Stimulated activated CD8-positive, alpha-beta memory T cell treated with anti-CD3 and anti-CD28 coated beads, Interleukin-4, amount 100 ng/mL, for 4 hours (primary cell): ENCODE measurements at places on chromosomes 2 and 18.
A peak's percentile ranks its signal among the peaks of the same experiment; 100 is the strongest.

DNA sequence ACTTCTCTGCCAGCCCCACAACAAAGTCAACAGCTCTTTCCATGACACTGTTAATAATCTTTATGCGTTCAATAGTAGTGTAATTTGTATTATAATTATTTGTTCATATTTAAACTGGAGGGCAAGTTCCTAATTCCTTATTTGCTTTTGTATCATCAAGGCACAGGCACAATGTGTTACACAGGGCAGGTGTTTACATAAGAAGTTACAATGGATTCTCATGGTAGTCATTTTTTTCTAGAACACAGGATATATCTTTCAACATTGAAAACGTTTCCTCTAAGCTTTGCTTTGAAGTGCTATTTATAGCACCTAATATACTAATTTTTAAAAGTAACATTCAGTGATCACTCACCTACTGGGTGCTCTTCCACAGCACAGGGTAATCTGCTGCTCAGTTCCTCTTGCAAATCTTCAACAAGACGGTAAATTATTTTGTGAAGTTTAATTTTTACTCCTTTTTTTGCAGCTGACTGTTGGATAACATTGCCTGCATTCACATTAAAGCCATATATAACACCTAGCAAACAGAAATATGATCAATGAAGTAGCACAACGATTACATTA lies 7.3 kb downstream of the RPS27A start:
- no peak for DNase-seq

DNA sequence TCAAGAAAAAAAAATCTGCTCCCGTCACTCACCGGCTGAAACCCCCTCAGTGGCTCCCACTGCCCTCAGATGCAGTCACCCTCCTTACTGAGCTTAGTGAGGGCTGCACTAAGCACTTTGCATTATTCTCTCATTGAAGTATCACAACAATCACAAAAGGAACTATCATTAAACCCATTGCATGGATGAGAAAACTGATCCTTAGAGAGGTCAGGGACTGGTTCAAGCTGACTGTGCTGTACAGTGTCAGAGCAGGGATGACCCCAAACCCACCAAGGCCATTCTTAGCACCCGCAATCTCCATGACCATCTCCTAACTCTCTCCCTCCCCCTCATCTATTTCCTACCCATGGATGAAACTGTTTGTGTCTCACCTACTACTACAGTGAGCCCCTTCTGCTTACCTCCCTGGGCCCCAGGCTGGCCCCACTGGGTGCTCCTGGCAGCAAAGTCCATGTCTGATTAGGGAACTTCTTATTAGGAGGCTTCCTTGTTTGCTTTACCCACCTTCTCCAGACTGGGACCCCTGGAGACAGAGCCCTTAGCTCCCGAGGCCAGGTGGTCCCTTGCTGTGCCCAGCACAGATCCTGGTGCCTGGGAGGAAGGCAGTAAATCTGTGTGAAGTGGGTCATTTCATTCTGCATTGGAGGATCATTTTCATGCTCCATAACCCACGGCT lies 139.3 kb upstream of the ID2 start:
- DNase-seq: no peak

DNA sequence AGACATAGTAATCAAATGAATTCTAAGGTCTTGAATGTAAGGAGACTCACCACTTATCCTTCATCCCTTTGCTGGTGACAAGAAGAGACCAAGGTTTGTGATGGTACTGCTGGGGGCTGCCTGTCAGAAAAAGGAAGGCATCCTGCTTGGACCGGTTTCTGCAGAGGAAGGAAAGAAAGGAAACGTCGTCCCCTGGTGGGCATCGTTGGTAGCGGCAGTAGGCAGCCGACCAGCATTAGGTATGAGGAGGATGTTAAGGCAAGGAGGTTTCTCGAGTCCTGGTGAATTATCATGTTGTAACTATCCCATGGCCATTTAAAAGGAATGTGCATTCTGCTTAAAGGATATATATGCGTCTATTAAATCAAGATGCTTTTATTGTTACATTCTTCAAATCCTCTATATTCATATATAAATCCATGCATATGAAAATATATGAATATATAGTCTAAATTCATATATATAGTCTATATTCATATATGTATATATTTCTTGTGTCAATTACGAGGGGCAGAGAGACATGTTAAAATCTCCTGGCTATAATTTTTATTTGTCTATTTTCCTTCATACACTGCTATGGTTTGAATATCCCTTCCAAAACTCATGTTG lies 94.4 kb upstream of the TGFA start:
- peak; percentile 38 for DNase-seq

DNA sequence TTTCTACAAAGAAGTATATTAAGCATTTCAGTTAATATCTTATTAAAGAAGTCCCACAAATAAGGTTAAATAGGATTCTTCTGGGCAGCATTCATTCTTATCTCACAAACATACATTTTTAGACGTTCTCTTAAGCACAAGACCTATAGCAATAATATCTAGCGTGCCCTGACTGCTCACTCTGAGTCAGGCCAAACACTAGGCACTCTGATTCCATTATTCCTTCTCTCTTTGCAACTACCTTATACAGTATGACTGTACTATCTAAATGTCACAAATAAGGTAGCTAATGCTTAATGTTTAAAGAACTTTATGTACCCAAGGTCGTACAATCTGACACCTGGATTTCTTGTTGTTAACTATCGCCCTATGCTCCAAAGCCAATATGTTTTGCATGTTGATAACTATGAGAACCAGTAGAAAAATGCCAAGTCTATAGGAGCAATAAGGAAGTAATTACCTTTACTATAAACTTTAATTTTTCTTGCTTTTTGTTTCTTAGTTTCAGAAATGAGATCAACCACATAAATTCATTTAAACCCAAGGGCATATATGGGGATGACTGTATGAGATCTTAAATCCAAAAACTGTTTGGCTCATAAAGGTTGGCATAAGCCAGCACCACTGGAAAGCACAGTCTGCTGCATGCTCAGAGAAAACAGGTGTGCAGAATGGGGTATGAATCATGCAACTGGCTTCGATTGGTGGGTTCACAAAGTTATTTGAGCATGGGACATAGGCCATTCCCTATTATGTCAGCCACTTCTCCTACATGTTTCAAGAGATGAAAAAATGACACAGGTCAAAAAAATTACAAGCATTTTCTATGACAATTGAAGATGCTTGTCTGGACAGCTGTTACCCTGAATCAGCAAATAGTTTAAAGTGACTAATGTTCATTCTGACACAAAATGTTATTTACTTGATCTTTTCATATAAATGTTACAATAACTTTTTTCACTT lies 352.0 kb downstream of the IRS1 start:
- DNase-seq: no peak

DNA sequence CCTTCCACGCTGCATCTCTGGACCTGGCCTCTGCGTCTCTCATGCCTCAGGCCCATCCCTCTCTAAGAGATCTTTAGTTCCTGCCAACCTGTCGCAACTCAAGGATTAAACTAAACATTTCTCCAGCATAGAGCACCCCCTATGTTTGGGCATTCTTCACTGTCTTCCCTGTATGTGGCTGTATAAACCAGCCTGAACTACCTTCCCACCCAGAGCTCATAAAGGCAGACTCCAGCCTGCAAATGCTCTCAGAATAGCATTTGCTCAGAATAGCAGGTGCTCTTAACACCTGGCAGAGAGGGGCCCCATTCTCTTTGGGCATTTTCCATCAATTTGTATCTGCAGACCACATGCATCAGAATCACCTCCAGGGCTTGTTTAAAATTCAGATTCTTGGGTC lies 83.4 kb downstream of the EHD3 start:
- DNase-seq: no peak
